ENCODE measurements at places on chromosomes 12 and 14.

DNA sequence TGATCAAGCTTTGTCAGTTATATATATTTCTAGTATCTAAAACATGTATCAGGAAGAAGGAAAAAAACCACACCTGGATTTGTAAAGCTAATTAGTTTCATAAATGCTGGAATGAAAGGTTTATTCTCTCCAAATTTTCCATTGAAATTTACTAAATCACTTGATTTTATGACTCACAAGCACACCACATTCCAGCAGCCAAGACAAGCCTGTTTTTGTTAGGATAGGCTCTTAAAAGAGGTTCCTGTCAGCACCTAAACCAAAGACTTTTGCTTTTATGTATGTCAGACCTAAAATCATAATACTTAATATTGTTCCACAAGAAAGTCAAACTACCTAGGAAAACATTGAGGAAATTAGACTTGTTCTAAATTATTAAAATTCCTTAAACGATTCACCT is 85.3 kb upstream of the PAWR start:
- DNase-seq, result no peak

DNA sequence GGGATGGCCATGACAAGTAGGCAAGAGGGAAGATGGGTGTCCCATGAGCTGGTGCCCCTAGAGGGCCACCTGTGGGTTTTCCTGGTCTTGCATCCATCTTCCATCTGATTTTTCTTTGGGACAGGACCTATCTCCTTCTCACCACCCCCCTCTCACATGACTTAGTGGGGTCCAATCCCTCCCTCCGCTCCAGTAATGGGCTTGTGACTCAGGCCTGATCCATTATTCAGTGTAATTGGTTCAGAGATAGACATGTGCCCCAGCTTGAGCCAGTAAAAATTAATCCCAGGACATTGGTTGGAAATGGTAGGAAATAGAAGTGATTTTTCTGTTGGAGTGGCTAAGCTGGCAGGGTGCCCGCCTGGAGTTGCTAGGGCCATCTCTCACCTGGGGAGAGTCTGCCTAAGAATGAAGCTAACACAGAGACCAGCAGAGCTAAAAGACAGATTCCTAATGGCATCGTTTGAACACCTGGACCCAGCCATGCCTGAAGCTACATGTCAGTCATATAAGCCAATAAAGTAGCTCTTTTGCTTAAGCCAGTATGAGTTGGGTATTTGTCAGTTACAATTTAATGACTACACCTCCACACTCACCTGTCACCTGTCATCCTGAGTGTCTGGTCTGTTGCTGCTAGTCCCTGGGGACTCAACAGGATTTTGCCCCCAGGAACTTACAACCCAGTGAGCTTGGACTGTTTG is 14.7 kb downstream of the RASAL1 start:
- no peak for DNase-seq

DNA sequence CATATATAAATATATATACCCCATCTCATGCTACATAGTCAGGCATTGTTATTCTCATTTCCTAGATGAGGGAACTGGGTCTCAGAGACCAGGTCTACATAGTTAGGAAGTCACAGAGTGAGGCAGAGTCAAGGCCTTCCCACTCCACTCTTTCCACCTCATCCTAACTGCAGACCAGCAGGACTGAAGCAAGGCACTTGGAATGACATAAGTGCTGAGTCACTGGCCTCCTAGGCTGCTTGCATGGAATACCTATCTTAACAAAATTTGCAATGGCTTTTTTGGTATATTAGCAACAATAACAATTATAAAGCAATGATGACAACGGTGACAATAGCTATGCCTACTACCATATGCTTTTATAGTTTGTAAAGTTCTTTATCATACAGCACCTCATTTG is 5.4 kb upstream of the ANO4 start:
- no peak for DNase-seq

GRCh38 chr14:93109572-93110481 is 5.9 kb downstream of the ITPK1 start:
- no peak for DNase-seq

GRCh38 chr12:22729431-22729956 is 104.5 kb downstream of the ETNK1 start:
- no peak for DNase-seq

GRCh38 chr12:22180705-22181104 is 134.7 kb downstream of the CMAS start:
- DNase-seq, result no peak

DNA sequence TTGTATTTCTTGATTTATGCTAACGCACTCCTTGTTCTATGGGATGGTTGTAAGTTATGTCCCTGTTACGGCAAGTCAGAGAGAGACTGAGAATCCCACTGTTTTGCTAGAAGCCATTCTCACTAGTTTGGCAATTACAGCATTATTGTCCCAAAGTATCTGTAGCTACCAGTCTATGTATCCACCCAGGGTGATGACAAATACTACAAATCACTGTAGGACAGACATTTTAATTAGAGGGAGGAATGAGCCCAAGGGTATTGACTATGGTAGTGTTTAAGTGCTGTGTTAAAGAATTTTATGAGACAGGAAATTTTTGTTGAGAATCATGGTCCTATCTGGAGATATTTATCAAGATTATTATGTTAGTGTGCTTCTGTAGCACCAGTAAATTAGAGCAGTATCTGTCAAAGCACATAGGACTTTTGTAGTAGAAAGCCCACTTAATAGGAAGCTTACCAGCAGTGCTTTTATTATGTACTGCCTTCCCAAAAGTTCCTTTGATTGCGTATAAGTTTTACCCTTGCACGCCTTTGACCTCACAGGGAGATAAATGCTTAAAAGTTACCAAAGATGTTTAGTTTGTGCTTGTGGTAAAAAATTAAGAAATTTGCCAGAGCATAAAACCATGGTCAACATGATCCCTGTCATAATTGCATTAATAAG is 10.7 kb downstream of the PRKCH start:
- no peak for DNase-seq

DNA sequence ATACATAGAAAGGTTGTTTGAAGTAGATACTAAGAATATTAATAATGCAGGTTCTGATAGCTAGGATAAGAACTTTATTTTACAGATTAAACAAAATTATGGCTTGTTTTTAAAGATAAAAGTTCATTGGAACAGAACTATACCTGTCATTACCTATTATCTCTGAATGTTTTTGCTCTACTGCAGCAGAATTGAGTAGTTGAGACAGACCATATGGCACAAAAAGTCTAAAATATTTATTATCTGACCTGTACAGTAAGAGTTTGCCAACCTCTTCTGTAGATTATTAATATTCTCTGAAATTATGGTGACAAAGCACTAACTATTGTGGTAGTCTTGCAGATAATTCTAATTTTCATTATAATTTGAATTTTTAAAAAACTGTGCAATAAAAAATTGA is 829.1 kb upstream of the MGAT4C start:
- no peak for DNase-seq

DNA sequence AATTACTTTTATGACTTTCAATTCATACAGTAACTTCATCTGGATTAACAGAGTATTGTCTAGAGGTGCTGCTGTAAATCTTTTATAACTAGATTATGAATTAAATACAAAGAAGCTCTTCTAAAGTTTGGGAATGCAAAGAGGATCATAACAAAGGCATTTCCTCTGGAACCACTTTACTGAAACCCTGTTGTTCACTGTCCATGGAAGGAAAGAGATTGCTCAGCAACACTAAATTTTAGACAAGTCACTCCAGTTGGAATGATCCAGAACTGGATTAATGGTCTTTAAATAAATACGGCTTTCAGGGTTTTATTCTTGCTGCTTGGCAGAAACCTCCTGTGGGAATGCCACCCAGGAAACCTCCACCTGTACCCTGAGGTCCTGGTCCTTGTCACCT is 250.6 kb downstream of the KSR2 start:
- DNase-seq, result no peak

- no peak for DNase-seq
Observed at GRCh38 chr12:105158876-105159275, 51.3 kb downstream of the WASHC4 start.

- no peak for DNase-seq
Observed at GRCh38 chr12:111953455-111953854, 59.5 kb downstream of the TMEM116 start.

DNA sequence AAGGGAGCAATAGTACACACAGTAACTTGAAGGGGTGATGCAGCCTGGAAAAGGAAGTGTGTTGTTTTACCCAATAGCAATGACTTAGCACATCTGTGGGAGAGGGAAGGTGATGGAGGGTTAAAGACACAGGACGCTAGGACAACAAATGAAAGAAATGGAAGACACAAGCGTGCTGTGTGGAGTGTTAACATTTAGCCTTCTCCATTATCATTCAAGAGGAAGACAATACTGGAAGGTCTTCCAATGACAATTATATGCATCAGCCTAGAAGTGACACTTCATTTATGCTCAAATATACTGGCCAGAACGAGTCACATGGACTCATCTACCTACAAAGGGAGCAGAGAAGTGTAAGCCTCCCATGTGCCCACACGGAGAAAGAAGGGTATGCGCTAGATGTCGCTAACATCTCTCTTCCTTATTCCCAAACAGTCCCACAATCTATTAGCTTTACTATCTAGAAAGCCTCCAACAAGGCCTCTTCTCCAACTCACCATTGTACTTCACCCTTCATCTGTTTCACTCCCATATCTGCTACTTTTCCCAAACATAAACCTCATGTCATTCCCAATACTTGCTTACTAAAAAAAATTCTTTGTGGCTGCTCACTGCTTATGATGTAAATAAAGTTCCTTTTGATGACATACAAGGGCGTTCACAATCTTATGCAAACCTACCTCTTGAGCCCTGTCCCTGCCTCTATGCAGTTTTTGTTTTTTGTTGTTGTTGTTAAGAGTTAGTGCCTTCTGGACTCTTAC is 20.3 kb downstream of the PPM1H start:
- no peak for DNase-seq
